ENCODE measurements at places on chromosomes 12 and 14. TPM values are rescaled to one million over a fixed set of nuclear protein-coding genes. Genes with fewer than 3 reads are reported as not detected.

DNA sequence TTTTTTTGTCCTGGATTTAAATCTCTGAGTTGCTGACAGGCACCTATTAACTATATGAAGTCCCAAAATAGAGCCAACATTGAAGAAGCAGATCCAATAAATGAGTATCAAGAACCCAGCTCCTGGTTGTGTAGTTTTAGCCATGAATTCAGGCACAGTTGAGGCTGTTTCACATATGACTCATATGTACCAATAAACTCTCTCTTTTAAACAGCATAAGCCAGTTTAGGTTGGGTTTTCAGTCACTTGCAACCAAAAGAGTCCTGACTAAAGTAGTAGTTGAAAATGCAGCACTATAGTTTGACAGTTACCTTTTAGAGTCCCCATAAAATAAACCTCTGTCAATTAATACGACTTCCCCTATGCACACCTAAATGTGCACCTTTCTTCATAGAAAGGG lies 389.9 kb downstream of the RPS29 start:
- no peak for DNase-seq

DNA sequence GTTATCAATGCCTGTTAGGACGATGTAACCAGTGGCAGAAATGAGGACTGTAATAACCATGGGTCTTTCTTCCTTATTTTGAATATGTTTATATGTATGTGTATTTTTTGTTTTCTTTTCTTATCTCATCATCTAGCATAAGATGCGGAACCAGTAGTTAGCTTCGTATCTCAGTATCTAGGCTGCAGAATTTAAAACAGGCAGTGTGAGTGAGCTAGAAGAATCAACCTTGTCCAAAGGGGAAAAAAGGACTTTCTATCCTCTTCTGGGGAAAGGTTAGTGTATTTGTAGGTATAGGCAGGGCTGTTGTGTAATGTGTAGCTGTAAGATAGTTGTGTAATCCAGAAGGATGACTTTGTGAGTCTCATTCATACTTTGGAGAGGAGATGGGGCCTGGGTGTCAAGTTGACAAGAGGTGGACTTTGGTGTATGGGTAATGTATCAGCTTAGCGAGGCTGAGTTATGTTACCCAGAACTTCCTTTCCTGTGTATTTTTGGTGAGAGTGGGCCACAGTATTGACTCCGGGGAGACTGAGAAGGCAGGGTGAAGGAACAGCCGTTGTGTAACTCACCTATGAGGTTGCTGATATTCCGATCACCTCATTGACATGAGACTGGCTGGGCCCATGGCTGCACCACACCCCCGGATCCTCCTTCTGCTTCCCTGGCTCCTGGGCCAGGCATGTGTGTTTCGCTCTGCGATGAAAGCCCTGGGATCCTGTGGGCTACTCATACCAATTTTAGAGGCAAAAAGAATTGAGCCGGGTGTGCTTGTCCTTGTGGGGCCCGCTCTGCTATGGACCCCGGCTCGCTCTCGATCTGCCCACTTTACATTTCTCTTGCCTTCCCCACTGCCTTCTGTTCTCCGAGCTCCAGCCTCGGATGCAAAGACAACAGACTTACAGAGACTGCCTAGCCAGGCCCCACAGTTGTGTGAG lies 24.3 kb downstream of the DLK1 start:
- DNase-seq: no peak

GRCh38 chr14:56889705-56890104 lies 79.4 kb upstream of the OTX2 start:
- DNase-seq: no peak

GRCh38 chr12:13114251-13115052 lies 11.0 kb upstream of the GSG1 start:
- no peak for DNase-seq

DNA sequence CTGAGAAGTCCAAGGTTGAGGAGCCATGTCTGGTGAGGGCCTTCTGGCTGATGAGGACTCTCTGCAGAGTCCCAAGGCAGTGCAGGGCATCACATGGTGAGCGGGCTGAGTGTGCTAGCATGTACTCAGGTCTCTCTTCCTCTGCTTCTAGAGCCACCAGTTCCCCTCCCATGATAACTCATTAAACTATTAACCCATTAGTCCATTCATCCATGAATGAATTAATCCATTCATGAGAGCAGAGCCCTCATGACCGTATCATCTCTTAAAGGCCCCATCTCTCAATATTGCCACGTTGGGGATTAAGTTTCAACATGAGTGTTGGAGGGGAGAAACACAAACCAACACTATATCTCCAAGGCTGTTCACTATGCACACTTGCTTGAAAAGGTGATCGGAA lies 83.7 kb downstream of the TMEM30B start:
- no peak for DNase-seq

- DNase-seq: no peak
These were observed 22.8 kb upstream of the FBXO33 start for GRCh38 chr14:39454906-39455539.

DNA sequence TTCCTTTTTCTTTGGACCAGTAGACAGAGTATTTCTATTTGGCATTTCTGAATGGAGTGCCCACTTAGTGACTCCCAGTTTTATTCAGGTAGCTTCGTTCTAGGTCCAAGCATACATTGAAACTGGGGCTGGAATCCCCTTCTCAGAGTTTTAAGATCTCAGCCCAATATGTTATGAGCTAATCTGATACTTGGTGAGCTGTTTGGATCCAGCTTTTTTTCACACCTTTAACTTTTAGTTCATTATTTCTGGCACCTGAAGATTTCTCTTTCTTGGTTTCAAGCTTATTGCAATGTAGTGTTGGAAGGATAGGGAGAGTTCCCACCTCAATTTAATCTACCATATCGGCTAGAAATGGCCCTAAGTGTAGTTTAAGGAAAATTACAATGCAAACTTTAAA lies 53.5 kb upstream of the CCDC198 start:
- DNase-seq: no peak

DNA sequence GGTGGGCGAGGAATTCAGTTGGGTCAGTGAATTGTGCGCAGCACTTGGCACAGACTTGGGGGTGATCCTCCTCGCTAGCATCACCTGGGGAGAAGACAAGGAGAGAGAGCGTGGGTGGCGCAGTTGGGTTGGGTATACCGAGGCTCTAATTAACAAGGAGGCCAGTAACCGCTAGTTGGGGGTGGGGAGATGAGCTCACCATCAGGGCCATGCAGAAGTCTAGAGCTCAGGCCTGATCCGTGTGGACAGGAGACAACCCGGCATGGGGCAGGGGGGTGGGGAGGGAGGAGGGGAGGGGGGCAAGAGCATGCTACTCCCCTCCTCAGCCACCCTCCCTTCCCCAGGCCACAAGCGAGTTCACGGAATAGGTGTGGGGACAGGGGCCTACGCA lies 580 bp downstream of the SALL2 start:
- DNase-seq: no peak

DNA sequence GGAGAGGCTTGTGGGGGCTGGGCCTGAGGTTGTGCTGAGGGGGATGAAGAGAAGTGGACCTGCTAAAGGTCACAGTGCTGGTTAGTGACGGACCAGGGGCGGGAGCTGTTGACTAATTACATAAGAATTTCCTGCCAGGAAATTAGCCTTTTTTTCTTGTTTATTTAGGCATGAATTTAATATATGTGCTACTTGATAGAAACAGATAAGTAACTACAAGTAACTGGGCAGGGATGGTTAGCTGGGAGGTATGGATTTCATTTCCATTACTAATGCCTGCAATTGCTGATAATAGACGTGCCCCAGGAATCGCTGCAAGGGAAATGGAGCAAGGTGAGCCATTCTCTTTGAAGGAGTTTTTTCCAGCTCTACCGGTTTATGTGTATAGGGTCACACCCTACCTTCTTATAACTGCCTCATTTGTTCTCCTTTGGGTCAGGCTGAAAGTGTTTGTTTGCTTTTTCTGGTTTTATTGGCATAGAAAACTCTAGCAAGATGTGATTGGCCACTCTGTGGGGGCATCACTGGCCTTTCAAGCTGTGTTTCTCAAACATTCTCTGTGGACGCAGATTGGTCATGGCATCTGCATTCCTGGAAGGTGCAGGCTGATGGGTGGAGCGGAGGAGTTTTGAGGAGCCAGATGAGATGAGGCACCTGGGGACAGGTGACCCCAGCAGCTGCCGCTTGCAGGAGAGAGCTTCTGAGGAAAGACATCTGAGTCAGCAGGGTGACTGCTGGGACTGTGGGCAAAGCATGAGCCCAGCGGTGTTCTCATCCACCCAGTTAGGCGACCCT lies 19.0 kb upstream of the GPRC5A start:
- peak; percentile 87 for DNase-seq

- DNase-seq: no peak
These were observed 47.7 kb downstream of the MVK start for GRCh38 chr12:109621211-109621694.

DNA sequence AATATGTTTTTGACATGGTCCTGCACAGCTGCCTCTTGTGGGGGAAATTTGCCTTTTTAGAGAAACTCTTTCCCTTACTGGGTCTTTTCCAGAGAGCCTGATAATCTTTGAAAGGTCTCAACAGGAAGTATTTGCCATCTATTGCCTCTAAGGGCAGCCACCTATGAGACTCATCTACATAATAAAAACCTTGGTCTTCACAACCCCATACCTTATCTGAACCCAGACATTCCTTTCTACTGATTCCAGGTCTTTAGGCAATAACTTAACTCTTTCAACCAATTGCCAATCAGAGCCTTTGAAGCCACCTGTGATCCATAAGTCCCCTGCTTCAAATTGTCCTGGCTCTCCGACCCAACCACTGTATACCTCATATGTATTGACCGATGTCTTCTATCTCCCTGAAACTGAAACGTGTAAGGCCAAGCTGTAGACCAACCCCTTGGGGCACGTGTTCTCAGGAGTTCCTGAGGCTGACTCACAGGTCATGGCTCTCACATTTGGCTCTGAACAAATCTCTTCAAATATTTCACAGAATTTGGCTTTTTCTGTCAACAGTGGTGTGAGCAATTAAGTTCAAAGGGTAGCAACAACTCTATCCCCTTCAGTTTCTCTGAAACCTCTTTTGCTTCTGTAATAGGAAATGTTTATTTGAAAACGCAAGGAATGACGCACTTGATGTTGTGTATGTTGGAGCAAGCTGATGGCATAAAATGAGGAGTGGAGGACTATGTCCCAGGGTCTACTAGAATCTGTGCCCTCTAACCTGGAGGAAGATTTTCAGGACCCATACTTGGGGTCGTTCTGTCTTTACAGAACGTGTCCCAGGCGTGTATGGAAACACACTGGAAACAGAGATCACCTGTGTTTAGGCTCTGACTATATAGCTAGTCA lies 49.2 kb upstream of the EIF5 start:
- no peak for DNase-seq

GRCh38 chr12:114726092-114726710 lies 42.2 kb upstream of the TBX3 start:
- no peak for DNase-seq

DNA sequence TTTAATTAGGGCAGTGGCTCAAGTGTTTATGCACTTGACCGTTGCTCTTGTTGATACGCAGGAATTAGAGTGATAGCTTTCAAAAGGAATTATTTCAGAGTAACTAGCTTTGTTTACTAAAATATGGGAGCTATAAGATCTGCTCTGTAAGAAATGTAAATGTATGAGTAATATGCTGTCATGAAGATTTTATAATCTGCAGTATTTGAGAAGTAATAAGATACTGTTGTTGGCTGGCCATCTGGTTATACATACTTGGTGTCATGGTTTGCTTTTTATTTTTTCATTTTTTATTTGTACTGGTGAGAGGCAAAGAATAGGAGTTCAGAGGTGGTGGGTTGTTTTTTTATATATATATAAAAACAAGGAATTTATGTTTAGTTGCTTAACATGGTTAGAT lies 58.5 kb downstream of the PLXNC1 start:
- no peak for DNase-seq

DNA sequence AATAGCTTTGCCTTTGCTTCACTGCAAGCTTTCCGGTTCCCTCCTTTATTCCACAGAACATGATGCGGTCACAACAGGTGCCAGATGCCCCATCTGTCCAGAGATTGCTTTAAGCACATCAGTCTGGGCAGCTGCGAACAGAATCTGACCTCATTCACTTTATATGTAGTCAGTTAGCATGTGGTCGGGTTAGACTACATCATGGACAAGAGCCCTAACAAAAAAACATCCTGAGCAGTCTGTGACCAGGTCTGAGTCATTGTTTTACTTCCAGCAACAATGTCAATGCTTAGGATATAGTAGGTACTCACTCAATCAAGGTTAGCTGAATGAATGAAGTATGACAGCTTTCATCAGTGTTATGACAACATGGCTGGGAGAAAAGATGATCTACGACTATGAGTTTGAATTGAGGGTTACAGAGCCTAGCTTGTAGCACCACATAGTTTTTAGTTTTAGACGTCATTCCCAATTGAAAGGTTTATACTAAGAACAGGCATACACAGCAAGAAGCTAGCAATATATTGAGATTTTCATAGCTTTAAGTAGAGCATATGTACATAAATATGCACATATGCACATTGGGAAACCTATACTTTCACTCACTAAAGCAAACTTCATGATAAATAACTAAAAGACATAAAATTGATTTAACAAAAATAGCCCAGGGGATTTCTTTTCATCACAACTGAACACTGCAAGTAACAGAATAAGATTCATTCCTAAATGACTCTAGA lies 64.2 kb upstream of the TMCC3 start:
- no peak for DNase-seq

DNA sequence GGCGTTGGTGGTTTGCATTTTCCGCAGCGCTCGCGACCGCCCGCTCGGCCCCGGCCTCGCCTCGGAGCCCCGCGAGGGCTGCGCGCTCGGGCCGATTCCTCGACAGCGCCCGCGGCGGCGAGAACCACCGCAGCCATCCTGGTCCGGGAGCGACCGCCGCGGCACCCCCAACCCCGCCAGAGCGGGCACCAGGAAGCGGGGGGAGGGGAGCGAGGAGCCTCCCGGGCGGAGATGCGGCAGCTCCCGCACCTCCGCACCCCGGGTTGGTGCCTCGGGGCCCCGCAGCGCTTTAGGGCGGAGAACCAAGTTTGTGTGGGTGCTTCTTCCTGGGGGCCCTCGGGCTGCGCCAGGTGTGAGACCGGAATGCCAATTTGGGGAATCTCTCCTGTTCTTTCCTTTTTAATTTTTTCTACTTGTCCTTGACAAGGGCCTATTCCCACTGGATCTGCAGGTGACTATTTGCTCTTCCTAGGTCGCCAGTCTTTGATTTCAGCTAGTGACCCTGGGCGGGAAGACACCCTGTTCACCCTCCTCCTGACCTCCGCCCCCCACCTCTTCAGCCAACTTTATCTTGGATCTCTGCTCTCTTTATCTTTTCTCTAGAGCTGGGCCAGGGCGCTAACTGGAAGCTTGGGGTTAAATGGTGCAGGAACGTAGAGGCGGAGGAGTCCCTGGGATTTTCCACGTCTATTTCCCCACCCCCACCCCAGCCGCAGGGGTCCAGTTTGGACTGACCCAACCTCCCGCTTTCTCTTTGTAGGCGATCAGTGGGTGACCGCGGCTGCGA lies at the start of gene SOCS2:
Gene SOCS2 (plus strand): TSS at position 751 of the 787 bp plus-strand sequence. CDS start 223 bp downstream, outside the sequence.
- no peak for DNase-seq

GRCh38 chr14:68571114-68571591 lies 221.7 kb downstream of the ZFP36L1 start:
- no peak for DNase-seq

Gene KRT85
- not detected for total RNA-seq

Gene KRT81
- total RNA-seq: 0.84 TPM

Gene CLEC9A
- total RNA-seq: not detected

Gene CBLN3
- 2.0 TPM for total RNA-seq
